ENCODE measurements at places on chromosomes 6 and 20.

- no peak for DNase-seq
These were observed 23.2 kb upstream of the TXNDC5 start for GRCh38 chr6:7933794-7934193.

DNA sequence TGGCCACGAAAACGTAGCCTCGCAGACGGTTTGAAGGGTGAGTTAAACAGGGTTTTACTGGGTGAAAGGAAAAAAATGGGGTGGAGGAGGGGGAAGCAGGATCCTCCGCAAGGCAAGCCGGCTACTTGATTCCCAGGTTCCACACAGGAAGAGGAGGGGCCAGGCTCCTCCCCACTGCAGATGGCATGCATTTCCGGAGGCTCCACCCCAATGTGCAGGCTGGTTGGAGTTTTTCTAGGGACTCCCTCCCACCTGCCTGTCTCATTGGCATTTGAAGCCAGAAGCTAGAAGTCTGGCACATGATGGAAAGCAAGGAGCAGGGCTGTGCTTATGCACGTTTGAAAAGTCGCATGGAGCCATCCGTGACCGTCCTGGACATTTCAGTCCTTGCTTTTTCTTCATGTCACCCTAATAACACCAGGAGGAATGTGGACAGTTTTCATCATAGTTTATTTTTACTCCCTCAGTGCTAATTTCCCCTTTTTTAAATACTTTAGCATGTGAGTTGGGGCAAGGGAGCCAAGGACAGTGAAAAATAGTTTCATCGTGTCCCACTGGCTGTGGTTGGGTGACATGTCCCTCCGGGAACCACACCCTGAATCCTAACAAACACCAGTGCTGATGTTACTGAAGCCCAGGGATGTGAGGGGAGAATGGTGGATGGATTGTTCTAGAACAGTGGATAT lies 100.1 kb upstream of the INSM1 start:
- no peak for DNase-seq

DNA sequence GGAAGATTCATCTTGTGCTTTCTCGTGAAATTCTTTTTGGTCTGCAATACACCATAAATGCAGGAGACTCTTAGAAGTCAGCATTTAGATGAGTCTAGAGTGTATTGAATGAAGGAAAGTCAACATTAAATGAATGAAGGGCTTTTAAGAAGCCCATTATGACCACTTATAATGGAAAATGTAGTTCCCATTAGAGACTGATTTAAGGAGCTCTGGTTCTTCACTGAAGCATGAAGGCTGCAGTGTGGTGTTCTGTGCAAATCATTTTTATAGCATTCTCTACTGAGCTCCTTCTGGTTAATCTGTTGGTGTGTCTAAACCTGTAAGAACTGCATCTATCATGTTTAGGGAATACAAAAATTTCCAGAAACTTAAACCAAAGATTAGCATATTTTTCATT lies 19.7 kb downstream of the NCOA7 start:
- DNase-seq = no peak

GRCh38 chr6:38378801-38379200 lies 260.9 kb downstream of the BTBD9 start:
- no peak for DNase-seq

DNA sequence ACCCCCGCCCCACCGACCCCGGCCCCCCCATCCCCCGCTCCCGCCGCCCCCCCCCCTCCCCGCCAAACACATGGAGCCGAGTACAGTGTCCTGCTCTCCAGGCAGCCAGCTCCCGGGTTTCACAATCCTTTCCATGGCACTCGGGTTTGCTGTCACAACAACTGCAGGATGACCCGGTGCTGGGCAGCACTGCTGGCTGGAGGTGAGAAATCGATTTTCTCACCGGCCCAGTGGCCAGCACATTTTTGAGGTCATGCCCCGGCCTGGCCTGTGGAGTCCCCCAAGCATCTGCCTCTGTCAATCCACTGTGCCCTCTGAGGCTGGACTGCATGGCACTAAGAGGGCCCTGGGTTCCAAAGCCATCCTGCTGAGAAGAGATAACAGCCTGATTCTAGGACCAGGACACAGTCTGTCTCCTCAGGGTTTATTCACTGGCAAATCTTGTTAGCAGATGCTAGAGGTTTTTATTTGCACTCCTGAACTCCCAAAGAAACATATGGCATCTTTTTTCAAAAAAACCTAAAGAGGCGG lies 129.5 kb downstream of the NFATC2 start:
- DNase-seq = no peak

- DNase-seq = no peak
These were observed 215.4 kb upstream of the THBS2 start for GRCh38 chr6:169469028-169469427.

GRCh38 chr20:1674361-1674760 lies 16.8 kb upstream of the SIRPG start:
- DNase-seq = no peak

- no peak for DNase-seq
These were observed 84.7 kb downstream of the RNF182 start for GRCh38 chr6:14009431-14009830.

DNA sequence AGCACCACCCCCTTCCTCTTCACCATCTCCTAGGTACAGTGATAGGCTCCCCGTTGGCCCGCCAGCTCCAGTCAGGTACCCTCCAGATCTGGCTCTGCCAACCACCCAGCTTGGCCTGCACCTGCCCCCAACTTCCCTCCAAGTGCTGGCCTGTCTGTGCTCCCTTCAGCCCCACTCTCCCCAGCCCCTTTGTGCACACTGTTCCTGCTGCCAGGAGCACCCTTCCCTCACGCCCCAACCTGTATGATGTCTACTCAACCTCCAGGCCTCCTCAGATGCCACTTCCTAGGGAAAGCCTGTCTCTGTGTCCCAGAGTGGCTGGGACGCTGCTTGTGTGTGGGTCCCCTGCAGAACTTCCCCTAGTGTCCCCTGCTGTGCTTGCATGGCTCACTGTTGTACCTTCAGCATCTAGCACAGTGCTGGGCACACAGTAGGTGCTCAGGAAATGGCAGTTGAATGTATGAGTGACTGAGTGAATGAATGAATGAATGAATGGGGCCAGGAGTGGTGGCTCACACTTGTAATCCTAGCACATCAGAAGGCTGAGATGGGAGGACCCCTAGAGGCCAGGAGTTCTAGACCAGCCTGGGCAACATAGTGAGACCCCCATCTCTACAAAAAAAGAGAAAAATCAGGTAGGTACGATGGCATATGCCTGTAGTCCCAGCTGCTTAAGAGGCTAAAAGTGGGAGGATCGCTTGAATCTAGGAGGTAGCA lies 3.0 kb downstream of the ZBP1 start:
- no peak for DNase-seq

- DNase-seq = no peak
These were observed 62.0 kb downstream of the FHL5 start for GRCh38 chr6:96624957-96625356.

- no peak for DNase-seq
These were observed at the start of gene GPR6 for GRCh38 chr6:109978174-109979032. TSS of gene GPR6 (plus strand) at chr6:109978311. CDS start at chr6:109979113, 802 bp downstream.

GRCh38 chr6:49570474-49571079 lies 20.1 kb downstream of the C6orf141 start:
- no peak for DNase-seq

DNA sequence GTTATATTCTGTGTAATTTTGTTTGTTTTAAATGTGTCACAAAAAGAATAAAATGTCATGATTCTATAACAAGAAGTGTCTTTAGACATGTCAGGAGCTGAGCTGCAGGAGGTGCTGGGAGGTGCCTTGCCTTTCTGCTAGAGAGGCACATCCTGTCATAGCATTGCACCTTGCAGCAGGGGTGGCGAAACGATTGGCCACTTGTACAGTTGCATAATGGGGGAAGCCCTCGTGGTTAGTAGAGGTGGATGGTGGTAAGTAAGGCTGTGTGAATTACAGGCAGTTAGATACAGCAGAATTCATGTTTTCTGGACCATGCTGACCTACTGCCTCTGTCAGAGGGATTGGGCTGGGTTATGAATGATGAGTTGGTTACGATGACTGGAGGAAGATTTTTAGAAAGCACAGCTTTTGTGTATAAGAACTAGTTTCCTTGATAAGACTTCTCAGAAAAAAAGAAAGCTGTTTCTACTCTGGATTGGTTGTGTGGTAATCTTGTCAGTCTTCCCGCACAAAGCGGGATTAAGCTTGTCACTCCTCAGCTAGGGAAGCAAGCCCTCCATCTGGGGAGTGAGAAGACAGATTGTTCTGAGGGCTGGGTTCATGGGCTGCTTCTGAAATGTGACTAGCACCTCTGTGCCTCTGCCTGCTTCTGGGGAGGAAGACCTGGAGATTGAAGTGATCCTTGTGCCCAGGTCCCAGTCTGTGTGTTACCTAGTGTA lies 74.9 kb downstream of the FOXO3 start:
- no peak for DNase-seq

- DNase-seq = no peak
These were observed 9.5 kb downstream of the FOXC1 start for GRCh38 chr6:1619098-1619672.

DNA sequence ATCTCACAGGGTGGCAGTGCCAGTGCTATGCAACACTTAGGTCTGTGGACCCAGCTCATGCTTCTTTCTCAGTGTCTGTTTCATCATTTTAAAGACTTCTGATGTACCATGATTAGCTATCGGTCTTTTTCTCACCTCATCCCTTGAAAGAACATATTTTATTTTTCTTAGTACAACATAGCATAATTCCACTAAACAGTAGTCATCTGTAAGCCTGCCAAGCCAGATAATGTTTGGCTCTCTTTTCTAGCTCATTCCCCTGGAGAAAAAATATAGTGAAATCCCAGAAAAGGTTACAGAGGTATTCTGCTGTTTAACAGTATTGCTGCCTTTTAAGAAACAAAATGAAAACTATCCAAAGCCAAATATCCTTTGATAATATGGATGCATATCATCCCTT lies 177.0 kb upstream of the MMS22L start:
- no peak for DNase-seq

GRCh38 chr6:168244961-168245551 lies 74.5 kb downstream of the DACT2 start:
- DNase-seq = no peak

DNA sequence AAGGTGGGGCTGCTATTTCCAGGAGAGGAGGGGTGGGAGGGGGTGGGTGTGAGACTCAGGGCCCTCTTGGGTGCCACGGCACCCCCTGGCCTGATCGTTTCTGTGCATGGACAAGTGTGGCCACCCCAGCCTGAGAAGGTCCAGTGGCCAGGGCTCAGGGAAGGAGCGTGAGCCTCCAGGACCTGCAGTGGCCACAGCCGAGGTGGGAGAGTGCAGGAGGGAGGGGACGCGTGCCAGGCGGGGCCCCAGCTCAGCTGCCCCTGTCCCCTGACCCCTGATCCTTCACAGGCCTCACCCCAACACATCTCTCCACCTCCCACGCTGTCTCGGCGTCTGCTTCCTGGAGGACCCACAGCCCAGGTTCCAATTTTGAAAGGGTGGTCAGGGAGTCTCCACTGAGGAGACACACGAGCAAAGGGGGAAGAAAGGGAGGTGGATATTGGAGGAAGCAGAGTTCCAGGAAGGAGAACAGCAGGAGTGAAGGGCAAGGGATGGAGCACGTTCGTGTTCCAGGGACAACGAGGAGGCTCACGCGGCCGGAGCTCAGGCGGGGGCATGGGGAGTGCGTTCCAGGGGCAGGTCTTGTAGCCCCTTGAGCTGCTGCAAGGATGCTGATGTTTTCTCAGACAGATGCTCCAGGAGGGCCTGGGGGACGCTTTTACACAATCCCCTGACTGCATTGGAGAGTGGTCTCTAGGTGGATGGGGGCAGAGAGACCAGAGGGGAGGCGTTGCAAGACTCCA lies 4.2 kb upstream of the HRH3 start:
- no peak for DNase-seq

DNA sequence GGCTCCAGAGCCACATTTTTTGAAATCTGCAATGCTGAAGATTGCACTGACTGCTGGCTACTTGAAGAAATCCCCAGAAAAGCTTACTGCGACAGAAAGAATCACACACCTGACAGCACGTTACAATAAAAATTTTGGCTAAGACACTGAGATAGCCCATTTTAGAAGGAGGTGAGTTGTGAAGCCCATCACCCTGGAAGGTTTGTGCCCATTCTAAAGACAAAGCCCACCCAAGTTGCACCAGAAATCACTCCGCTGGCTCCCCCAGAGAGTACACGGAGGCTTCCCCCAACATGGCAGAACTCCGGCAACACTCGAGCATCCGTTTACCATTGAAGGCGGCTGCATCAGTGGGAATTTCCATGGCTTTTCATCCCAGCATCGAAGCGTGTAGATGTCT lies 29.4 kb downstream of the LPA start:
- no peak for DNase-seq

DNA sequence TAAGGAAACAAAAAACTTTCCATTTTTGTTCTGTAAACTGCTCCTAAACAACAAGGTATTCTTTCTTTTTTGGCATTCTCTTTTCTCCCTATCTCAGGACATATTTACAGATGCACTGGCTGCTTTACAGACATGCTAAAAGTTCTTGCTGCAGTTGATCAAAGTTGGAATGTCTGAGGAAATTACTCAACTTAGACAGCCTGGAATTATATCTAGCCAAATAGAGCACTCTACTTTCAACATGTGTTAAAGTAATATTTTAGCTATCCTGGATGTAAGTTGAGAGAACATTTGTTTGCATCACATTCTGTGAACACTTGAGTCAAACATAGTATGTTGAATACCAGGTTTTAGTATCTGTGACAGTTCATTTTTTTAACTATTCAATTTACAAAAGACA lies 24.8 kb downstream of the TASP1 start:
- no peak for DNase-seq

GRCh38 chr6:20978151-20978614 lies 443.9 kb downstream of the CDKAL1 start:
- no peak for DNase-seq

GRCh38 chr20:34947336-34947735 lies 8.3 kb downstream of the GSS start:
- DNase-seq = no peak

DNA sequence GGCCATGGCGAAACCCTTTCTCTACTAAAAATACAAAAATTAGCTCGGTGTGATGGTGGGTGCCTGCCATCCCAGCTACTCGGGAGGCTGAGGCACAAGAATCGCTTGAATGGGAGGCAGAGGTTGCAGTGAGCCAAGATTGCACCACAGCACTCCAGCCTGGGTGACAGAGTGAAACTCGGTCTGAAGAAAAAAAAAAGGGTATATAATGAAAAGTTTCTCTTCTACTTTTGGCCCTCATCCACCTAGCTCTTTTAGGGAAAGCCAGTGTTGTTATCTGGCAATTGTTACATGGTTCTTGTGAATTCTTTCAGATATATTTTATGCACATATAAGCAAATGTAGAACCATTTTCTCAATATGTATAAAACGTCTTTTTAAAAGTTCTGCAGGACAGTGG lies 19.0 kb downstream of the KIF3B start:
- DNase-seq = no peak

- DNase-seq = no peak
These were observed 35.1 kb upstream of the HMGA1 start for GRCh38 chr6:34201455-34202107.

Data from hematopoietic multipotent progenitor cell treated with erythropoietin and hydrocortisone succinate and interleukin-3 and kit ligand, for 17 days (in vitro differentiated cells).